Stimulated activated CD4-positive, alpha-beta T cell treated with anti-CD3 and anti-CD28 coated beads, Interleukin-4, amount 100 ng/mL, for 4 hours (primary cell): ENCODE measurements at places on chromosomes 3 and 15.

DNA sequence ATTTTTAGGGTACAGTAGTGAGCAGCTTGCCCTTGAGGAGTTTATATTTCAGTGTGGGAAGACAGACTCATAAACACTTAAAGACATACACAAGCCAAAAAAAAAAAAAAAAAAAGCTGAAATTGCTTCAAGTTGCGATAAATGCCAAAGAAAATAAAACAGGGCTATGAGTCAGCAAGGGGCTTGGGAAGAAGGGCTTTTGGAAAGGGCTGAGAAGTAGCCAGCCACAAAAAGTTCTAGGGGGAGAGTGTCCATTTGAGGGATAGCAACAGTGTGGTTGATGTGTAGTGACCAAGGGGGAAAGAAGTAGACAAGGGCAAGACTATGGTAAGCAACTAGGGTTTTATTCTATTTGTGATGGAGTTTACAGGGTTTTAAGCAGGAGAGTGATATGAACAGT lies 185.5 kb downstream of the ADAMTS9 start:
- no peak for DNase-seq

DNA sequence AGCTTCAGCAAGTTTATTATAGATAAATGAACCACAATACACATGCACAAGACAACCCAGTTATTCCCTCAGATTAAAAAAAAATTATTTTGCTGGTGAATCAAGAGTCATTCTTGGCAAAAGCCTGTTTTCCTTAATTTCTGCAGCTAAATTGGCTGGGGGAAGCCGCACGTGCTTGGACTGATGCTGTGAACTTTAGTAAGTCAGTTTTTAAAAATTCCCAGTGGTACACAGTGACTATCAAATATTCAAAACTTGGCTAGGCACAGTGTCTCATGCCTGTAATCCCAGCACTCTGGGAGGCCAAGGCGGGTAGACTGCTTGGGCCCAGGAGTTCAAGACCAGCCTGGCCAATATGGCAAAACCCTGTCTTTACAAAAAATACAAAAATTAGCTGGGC lies 23.9 kb downstream of the EHD4 start:
- no peak for DNase-seq

DNA sequence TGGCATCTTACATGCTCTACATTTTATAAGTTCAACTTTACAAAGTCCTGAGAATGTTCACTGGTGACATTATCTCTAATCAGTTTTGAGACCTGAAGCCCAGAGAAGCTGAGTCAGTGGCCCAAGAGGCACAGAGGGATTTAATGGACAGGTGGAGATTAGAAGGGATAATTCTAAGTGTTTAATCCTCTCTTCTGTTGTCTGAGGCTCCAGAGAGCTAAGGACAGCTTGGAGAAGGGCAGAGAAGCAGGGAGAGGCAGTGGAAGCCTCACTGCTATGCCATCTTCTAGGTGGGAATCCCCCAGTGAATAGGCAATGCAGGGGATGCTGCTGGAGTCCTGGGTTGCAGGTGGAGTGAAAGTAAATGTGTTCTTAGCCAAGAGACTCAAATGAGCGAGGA lies 369.4 kb upstream of the SLCO3A1 start:
- no peak for DNase-seq

DNA sequence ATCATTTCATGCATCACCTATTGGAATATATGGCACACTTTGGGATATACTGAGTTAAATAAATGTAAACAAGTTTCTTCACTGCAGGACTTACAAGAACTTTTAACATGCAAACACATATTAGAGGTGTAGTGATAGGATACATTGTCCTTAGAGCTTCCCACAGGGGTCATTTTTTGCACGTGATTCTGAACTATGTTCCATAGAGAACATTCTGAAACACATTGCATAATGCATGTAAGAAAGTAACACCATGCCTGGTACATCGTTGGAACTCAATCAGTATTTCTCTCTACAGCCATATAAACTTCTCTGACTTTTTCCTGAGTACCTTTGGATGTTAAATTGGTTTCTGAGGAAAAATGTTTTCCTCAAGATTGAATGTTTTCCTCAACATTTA lies 28.3 kb downstream of the MRAS start:
- no peak for DNase-seq
